ENCODE measurements at places on chromosomes 13 and 19.

- DNase-seq, result no peak
These were observed 54.5 kb downstream of the TSSK6 start for GRCh38 chr19:19460761-19461265.

DNA sequence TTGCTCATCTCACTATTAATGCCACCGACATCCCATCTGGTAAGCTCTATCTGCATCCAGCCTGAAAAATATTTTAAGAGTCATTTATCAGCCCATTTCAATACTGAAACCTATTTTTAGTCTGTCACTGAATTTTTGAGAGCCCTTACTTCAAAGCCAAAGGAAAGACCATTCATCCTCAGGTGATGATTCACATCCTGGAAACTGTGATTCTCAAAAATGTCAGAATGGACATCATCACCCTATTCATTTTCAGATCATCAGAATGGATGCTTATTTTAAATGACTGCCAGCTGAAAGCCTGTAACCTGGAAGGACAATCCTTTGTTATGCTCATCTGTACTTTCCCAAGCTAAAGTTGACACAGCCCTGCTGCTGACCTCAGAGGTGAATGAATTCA is 27.0 kb downstream of the TNFSF11 start:
- no peak for DNase-seq

GRCh38 chr13:35479706-35480105 is 3.2 kb upstream of the MAB21L1 start:
- DNase-seq, result no peak

DNA sequence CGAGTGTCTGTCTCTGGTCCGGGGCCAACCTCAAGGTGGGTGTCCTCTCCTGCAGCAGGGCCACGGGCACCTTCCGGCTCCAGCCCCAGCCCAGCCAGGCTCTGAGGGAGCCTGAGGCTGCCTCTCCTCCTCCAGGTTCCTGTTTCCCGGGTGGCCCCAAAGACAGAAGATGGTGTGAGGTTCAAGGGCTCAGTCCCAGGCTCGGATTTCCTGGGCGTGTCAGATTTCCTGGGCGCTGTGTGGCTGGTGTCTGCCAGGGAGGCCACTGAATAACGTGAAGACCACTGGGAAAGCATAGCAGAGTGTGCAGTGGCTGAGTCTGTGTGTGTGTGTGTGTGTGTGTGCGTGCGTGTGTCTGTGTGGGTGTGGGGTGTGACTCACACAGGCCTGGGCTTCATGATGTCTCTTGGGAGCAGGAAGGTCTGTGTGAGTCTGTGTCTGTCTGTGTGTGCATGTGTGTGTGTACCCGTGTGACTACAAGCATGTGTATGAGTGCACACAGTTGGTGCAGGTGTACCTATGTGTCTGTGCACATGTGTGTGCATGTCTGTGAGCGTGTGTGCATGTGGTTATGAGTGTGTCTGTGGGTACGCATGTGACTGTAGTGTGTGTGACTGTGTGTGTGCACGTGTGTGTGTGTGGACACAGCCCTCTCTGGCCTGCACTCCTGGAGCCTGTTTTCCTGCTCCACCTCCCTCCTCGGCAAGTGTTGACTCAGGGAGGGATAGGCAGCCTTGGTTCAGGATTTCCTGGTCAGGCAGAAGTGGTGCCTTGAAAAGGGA is 28.3 kb downstream of the CEBPA start:
- no peak for DNase-seq

DNA sequence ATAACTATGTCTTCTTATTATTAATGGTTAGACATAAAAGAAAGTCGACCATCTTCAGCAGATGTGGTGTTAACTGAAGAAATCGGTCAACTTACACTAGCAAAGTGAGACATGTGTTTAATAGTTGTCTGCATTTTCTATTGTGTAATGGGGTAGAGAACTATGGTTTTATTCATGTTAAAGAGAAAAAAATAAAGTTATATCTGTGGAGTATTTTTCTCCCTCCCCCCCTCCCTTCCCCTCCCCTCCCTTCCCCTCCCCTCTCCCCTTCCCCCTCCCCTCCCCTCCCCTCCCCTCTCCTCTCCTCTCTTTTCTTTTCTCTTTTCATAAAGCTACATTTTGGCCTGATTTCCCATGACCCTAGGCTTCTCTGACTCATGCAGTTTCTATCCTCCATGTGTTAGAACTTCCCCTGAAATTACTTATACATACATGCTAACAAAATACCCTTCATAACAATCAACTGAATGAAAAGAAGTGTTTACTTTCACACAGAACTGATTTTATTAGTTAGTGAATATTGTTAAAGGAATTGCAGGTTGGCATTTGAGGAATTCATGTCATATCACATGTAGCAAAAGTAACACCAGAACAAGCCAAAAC is 1431.0 kb upstream of the ATXN8OS start:
- DNase-seq, result no peak

DNA sequence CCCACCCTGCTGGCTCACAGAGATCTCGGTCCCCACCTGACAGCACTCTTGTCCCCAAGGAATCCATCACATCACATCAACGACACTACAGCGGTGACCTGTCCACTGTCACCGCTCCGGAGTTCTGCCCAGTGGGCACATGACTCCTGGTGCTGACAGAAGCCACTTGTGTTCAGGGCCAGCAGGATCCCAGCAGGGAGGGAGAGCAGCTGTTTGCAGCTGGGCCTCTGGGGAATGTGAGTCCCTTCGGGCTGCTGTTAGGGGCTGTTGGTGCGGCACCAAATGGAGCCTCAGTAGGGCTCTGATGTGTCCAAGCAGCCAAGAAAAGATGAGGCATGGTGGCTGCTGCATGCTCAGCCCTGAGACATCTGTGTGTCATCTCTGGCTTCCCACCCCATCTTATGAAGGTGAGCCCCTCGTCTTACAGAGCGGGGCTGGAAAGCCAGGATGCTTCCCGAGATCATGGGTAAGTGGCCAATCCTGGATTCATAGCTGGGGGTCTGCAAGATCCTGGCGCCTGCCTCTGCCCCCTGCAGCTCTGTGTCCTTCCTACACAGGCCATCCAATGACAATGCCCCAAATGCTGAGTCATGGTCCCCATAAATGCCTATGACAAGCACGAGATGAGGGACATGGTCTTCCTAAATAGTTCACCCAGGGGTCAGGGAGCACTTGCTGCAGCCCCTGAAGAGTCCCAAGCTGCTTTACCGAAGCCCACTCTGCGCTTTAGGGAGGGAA is 56.0 kb downstream of the F2RL3 start:
- DNase-seq, result no peak

GRCh38 chr19:45171211-45171623 is 6.8 kb downstream of the TRAPPC6A start:
- DNase-seq, result no peak

DNA sequence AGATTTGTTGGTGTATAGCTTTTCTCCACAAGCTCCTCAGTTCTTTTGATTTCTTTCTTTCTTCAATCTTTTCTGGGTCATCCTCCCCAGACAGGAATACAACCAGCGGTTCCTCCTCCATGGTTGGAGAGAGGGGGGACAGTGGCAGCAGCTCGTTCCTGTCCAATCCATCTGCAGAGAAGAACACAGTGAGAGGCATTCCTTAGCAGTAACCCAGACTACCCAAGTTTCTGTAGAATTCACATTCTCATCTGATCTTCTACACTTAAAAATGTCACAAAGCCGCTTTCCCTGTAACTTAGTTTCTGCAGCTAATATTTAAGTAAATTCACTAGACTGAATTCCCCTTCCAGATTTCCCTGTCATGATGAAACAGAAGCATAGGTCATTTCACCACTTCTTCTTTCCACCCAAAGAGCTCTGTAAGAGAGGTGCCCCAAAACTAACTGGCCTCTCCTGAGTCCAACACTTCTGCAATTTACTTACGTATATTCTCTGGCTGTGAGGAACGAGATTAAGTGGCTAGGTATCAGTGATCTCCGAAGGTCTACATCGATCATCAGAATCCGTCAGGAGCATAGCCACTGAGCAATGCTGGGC is 171.9 kb downstream of the TBC1D4 start:
- no peak for DNase-seq

DNA sequence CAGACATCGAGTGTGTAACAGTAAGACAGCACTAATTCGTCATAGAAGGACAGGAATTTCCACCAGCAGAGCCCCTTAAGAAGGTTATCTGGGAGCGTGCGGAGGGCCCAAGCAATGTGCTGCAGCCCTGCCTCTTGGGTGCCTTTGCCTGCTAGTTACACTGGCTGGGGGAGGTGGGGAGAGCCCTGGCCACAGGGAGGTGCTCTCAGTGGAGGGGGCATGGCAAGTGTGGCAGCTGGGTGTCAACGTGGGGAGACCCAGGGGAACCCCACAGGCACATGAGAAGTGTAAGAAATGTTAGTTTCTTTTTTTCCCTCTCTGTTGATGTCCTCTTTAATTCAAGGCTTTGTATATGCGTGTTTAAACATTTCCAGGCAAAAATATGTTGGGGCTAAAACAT is 50.9 kb upstream of the TMTC4 start:
- DNase-seq, result no peak

DNA sequence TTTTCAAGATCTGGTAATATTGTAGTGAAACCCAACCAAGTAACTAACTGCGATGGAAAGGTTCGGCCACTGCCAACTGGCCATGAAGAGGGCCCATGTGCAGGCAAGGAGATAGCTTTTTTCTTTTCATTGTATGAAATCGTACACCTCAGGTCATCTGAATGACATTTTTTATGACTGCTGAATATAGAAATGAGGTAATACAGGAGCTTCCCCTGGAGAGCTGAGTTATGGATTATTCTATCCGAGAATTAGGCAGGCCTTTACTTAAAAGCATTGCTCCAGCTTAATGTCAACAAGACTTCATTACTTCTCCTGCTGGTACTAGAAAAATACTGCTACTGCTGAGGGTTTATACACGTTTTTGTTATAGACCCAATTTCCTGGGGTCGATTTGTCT is 1215.6 kb downstream of the EFNB2 start:
- DNase-seq, result no peak

GRCh38 chr19:49878744-49879070 is 1.2 kb downstream of the TBC1D17 start:
- no peak for DNase-seq

DNA sequence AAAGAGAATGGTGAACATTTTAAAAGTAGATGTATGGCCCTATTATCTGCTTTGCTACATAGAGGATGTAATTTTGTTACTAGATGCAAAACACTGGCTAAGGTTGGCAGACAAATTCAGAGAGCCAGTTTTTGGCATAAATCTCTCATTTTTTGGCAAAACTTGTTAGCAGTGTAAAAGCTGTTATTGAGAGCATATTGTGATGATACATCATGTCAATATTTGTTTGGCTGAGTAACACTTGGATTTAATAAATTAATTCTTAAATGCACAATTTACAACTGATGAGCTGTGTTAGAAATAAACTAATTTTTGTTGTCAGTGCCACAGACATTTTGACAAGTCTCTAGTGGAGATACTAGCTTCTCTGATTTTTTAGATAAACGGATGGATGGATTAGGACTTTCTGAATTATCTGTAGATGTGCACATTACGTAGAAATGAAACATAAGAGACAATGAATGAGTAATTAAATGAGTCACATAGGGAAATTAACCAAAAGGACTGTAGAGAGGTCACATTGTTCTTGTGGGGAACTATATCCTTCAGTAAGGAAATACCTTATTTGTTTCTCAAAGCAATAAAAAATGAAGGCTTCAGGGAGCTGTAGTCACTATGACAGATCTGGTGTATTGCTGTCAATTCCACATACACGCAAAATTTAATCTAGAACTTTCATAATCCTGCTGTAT is 17.4 kb downstream of the UFM1 start:
- no peak for DNase-seq

DNA sequence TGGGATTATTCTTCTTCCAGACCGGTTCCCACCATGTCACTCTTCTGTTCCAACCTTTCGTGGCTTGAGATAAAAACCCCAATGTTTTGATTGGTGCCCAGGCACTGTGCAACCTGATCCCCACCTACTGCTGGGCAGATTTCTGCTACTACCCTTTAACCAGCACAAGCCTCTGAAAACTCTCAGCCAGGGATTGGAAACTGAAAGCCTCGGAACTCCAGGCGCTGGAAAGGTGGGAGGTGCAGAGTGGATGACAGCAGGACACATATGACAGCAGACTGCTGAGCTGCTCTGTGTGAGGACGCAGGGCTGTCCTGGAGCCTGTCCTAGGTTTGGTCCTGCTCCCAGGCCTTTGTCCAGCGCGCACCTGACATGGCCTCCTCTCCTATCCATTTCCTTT is 68.5 kb upstream of the GTF3A start:
- no peak for DNase-seq

DNA sequence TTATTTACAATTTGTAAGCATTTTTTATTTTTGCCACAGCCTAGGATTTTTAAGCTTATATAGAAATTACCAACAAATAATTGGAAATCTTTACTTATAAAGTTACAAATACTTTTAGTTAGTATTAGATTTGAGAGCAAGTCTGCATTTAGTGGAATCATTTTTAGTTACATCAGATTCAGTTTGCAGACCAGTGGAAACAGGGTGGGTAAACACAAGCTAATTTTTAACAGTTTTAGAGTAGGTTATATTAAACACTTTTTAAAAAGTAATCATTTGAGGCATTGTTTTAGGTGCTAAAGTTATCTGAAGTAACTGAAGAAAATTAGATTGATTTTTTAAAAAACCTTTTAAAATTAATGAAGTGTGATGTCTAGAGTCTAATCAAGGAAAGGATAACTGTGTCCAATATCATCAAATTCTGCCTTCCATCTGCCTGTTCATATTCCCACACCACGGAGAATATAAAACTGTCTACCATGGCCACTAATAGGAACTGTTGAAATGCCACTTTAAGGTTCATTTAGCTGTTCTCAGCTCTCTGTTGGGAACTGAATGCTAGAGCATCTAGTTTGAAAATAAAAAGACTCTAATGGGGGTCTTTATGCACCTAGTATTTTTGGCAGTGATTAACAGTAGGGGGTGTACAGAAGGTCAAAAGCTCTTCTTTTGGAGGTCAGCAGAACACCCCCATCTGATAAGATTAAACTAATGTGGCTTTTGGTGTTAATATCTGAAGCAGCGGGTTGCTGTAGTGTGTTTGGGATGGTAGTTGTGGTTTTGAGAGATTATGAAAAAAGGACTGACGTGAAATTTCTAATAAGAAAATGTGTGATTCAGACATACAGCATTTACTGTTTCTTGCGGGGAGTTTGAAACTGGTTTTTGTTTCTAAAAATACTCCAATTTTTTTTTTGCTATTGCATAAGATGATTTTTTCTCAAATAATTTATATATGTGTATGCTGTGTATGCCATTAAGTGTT is 66.5 kb downstream of the NDFIP2 start:
- DNase-seq, result no peak

DNA sequence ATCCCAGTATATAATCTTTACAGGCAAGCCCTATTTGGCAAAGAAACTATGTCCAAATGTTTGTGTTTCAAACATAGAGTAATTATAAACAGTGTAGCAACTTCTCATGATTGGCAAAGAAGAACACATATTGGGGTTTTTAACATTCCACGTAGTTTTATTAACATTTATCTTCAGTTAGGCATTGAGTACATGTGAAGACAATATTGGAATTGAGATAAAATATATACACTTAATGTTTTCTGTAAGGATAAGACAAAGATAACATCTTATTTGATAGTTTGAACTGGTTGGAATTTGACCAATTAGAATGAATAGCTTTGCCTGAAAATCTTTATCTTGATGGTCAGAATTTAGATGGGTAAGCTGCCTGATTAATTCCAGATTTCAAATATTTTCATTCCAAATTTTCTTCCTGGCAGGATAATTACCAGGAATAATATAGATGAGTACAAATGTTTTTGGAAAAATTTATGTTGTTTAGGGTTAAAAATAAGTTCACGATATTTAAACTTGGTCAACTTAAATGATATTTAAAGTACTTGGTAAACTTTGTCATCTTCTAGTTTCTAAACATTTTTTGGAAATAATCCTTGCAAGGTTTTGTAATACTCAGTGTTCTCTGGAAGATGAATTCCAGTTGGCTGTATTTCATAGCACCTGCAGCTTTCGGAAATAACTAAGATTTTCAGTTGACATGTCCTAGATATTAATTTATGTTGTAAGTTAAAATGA is 536.5 kb upstream of the SPRY2 start:
- DNase-seq, result no peak

- DNase-seq, result no peak
These were observed 448.9 kb downstream of the PCDH9 start for GRCh38 chr13:66781241-66781640.
